ENCODE measurements at places on chromosomes 12 and 14.

GRCh38 chr12:44859998-44860689 lies 16.0 kb downstream of the NELL2 start:
- no peak for DNase-seq

- no peak for DNase-seq
Observed at GRCh38 chr12:82994117-82994516, 307.4 kb downstream of the TMTC2 start.

DNA sequence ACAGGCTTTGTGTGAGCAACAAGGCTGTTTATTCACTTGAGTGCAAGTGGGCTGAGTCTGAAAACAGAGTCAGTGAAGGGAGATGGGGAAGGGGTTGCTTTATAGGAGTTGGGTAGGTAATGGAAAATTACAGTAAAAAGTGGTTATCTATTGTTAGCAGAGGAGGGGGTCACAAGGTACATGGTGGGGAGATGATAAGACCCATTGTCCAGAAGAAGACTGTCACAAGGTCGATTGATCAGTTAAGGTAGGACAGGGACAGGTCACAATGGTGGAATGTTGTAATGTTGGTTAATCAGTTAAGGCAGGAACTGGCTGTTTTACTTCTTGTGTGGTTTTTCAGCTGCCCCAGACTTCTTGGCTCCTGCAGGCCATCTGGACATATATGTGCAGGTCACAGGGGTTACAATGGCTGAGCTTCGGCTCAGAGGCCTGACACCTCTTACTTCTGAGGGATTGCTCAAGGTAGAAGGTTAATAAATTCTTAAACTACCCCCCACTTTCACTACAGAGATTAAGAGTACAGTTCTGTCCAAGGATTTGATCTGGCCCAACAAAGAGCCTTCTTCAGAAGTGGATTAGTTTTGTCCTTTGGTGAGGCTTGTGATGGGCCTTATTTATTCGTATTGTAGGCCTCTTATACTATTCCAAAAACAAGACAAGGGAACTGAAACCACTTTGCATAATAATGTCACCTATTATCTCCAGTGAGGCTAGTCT lies 13.8 kb upstream of the DHRS4 start:
- DNase-seq: no peak

- no peak for DNase-seq
Observed at GRCh38 chr14:101068313-101069227, 165.0 kb upstream of the RTL1 start.

All from A172 (cell line).